Globus pallidus (tissue), 1 donor: ENCODE measurements at places on chromosomes 4 and X.

DNA sequence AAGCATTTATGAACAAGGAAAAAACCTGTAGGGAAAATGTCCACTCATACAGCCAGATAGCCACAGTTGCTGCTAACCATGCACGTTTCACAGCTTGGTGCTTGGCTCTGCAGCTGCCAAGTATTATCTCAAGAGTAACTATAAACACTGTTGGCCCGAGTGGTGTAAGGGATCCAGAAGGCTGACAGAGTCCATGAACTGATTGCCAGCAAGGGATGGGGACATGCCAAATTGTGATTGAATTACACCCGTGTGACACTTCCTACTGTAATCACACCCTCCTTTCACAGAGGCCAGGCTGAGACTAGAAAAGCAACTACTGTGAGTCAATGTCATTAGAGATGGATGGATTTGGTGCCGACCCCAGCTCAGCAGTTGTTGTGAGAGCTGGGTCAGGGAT is 223.9 kb upstream of the ANKRD50 start:
- DNase-seq = no peak

DNA sequence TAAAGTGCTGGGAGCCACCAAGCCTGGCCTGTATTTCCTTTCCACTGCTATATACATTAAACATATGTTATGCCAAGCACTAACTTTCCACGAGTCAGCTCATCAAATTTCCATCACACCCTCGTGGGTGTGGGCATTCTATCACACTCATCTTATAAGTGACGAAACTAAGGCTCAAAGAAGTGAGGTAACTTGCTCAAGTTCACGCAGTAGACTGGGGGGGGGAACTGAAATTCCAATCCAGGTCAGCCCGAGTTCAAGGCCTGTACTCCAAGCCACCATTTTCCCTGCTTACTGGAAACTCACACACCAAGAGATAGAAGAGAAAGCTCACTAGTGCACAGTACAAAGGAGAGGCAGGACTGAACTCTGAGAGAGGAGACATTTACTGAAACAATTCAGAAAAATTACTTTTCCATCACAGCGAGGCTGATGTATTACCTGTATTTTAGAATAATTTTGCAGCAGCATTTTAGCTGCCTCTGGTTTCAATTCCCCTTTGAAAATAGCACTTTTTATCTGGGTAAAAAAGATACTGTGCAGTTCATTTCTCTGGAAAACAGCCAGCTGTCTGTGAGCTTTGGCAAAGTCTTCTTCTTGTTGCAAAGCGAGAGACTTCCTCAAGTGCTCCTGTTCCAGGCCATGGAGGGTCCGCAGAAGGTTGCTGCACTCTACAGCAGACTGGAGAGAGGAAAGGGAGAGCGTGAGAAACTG is 76.8 kb downstream of the EVC2 start:
- no peak for DNase-seq

DNA sequence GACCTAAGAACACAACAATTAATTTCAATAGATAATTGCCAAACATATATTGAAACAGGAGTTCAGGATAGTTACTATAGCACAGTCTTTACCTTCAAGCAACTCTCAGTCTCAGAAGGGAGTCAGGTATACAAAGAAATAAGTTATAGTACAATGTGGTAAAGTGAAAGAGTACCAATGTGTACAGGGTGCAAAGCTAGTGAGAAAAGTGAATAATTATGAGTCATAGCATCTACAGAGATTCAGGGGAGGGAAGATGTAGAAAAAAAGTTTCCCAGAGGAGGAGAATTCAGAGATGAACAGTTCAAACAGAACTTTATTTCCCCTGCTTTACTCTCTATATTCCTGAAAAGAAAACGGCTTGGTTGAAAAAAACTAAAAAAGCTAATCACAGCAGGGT is 22.7 kb upstream of the DKK2 start:
- DNase-seq = no peak

- no peak for DNase-seq
These were observed 87.0 kb upstream of the FAT1 start for GRCh38 chr4:186810613-186811150.

GRCh38 chr4:44438687-44439086 is 9.9 kb downstream of the KCTD8 start:
- no peak for DNase-seq

DNA sequence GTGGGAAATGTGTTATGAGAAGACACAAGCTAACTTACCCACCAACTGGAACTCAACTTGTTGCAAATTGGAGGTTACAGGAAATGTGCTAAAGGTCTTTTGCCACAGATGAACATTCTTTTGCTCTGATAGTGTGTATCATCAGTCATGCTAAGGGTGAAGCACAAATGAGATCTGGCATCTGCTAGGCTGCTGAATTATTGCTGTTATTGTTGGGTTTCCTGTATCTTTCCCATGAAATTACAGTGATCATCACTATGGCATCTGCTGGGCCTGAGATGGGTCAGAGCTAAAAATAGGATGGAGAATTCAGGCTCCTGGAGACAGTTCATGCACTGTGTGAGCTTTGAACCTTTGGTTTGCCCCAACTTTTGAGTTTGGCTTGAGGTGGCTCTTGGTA is 124.5 kb downstream of the NPNT start:
- DNase-seq = no peak

GRCh38 chrX:44308869-44309268 is 34.6 kb downstream of the EFHC2 start:
- no peak for DNase-seq

DNA sequence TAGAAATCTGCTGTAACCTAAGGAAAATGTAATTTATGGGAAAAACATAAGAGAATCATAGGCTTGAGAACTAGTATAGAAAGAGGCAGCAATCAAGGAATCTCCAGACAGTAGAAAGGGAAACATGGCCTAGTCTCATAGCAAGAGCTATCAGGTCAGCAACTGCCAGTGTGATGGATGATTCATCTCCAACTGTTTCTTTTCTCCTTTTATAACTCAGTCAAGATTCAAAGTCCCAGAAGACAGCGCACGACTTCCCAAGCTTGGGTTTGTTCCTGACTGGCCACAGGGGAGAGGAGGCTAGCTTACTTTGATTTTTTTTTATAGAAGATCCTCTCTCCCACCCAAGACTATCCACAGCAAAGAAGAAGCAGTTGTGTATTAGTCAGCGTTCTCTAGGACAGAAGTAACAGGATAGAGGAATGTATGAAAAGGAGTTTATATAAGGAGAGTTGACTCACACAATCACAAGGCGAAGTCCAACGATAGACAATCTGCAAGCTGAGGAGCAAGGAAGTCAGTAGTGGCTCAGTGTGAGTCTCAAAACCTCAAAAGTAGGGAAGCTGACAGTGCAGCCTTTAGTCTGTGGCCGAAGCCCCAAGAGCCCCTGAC is 181.5 kb downstream of the GC start:
- DNase-seq = no peak

- DNase-seq = no peak
These were observed 28.7 kb downstream of the RS1 start for GRCh38 chrX:18643243-18643642.

DNA sequence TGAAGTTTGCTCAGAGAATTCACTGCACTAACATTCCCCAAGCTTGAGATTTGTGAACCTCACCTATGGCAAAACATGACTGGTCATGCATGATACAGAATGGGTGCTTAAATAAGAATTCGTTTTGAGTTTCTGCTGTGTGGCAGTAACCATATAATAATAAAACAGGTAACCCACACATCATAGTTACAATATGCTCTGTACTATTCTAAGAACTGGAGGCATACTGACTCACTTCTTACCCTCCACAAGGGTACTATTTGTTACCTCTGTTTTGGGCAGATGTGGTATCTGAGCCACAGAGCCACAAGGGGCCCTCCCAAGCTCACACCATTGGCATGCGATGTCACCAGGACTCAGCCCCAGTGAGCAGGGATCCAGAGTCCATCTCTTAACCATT is 17.6 kb downstream of the SLC2A9 start:
- no peak for DNase-seq

DNA sequence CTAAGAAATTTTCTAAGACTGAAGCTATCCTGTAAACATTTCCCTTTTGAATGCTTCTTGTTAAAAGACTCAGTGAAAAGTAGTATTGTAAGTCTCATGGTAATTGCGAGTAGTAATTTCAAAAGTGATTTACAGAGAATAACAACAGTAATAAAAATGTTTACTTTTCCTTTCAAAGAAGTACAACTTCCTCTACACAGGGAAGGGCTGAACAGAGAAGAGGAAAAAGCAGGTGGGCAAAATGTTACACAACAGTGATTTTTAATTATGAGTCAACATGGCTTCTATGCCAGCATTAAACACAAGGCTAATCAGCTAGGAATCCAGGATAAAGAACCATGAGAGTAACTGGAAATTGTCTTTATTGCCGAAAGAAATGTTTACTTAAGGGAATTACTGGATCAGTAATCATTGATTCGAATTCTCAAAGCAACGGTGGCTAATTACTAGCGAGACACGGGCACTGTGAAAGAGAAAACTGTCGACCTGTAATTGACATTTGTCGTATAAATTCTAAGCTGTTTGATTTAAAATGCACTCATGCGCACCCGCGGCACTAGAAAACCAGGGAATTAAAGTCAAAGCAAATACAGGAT is 15.4 kb downstream of the UTP3 start:
- DNase-seq = peak; percentile 47

- no peak for DNase-seq
These were observed 349.8 kb downstream of the UNC5C start for GRCh38 chr4:95198961-95199360.

DNA sequence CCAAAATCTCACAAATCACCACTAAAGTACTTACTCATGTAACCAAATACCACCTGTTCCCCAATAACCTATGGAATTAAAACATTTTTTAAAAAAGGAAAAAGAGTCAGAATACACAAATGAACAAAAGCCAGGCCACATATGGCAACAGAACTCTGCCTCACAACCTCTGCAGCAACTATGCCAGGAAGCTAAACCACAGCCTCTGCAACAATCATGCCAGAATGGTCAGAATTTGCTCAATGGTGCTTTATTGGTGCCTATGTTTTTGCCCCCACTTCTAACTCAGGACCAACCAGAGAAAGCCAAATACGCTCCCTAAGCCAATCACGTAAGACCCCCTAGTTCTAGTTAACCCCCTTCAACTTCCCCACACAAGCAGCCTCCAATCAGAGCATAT is 69.6 kb downstream of the HOPX start:
- DNase-seq = no peak

- peak; percentile 64 for DNase-seq
These were observed 34.0 kb upstream of the GYPA start for GRCh38 chr4:144174401-144175067.

GRCh38 chr4:94448815-94449375 is 2.8 kb upstream of the PDLIM5 start:
- no peak for DNase-seq
